Sigmoid colon (tissue), 7 donors: ENCODE measurements at places on chromosomes 11 and 22. TPM values are rescaled to one million over a fixed set of nuclear protein-coding genes. Genes with fewer than 3 reads are reported as not detected.

GRCh38 chr11:124440608-124441007, 4.9 kb downstream of the OR8B8 start:
- no peak for DNase-seq

GRCh38 chr11:107372439-107372838, 85.2 kb downstream of the CWF19L2 start:
- no peak for DNase-seq

GRCh38 chr11:114040706-114041211, 18.8 kb upstream of the ZBTB16 start:
- DNase-seq: peak; percentile 77

GRCh38 chr22:19138217-19139000, 6.0 kb downstream of the ESS2 start:
- no peak for DNase-seq

DNA sequence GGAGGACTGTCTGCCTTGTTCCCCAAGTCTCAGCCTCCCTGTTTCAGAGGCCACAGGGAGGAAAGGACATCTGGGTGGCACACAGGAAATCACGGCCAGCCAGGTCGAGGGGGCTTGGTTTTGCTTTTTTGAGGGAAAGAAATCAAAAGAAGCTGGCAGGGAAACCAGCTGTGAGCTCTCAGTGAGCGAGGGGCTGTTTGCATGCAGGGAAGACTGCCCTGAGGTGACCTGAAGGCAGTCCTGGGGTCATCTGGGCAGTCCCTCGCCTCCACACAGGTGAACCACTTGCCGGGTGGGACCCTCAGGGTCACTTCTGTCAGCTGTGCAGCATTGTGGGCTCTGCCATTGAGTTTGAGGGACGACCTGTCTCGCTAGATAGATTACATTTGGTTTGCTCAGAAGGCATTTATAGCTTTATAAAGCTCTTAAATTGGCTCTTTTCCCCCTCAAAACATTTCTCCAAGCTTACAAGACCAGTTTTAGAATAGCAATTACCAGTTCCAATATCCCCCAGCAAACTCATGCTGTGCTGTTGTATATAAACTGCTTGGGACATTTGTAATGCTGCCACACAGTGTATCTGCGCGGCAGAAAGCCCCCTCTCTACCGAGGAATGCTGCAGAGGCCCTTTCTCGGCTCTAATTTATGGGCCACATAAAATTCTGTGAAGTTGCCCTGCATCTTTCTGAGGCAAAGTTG, 28.3 kb downstream of the PKNOX2 start:
- DNase-seq: no peak

- peak; percentile 82 for DNase-seq
Observed at GRCh38 chr11:65899356-65900124, 648 bp downstream of the FOSL1 start.

DNA sequence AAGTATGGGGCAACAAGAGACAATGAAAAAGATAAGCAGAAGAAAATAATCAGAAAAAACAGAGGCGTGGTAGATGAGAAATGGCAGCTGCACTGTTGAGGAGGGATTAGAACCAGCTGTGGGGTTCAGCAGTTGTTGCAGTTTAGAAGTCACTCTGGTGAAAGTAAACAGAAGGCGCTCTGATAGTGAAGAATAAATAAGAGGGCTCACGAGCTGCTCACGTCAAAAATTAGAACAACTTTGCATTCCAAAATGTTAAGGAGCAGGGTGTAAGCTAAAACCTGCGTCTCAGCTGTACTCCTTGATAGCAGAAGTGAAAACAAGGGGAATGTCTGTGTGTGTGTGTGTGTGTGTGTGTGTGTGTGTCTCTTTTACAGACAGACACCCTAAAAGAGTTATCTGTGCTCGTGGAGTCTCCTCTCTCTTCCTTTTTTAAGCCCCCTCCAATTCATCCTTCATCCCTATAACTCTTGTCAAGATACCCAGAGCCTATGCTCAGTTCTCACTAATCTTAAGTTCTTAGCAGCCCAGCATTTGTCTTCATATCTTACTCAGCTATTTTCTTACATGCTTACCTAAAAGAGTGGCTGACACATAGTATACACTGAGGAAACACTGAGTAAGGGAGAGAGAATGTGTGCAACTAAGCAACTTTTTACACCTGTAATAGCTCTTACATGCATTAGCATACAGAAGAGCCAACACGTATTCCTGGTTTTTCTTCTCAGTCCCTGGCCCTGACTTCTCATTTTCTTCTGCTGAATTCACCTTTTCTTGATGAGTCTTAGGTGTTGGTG, 8.9 kb downstream of the TTC17 start:
- DNase-seq: no peak

SLC17A6 gene
- not detected for total RNA-seq
